Spleen (tissue), 13 donors: ENCODE measurements at places on chromosomes 4 and X.
A peak's percentile ranks its signal among the peaks of the same experiment; 100 is the strongest.

DNA sequence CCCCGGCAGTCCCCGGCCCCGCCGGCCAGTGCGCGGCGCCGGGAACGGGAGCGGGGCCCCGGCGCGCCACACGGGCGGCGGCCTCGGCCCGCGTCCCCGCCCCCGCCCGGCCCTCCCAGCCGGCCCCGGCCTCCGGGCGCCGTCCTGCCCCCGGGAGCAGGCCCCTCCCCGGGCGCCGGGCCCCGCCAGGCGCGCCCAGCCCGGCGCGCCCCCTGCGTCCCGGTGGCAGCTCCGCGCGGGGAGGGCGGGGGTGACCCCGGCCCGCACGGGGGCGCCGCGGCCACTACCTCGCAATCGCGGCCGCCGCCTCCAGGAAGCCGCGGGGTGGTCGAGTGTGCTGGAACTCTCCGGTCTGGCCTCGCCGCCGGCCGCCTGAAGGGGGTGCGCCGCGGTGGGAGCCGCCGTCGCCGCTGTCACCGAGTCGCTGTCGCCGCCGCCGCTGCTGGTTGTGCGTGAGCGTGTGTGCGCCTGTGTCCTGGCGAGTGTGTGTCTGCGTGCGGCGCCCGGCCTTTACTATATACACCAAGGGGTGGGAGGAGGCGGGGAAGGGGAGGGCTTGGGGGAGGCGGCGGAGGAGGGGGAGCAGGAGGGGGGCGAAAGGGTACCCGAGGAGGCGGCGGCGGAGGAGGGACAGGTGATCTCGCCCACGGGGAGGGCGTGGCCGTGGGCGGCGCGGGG lies at the start of gene RAI2:
TSS of gene RAI2 (minus strand) at position 488 of the 678 bp plus-strand sequence. CDS start 59,288 bp downstream, outside the sequence.
- no peak for DNase-seq

DNA sequence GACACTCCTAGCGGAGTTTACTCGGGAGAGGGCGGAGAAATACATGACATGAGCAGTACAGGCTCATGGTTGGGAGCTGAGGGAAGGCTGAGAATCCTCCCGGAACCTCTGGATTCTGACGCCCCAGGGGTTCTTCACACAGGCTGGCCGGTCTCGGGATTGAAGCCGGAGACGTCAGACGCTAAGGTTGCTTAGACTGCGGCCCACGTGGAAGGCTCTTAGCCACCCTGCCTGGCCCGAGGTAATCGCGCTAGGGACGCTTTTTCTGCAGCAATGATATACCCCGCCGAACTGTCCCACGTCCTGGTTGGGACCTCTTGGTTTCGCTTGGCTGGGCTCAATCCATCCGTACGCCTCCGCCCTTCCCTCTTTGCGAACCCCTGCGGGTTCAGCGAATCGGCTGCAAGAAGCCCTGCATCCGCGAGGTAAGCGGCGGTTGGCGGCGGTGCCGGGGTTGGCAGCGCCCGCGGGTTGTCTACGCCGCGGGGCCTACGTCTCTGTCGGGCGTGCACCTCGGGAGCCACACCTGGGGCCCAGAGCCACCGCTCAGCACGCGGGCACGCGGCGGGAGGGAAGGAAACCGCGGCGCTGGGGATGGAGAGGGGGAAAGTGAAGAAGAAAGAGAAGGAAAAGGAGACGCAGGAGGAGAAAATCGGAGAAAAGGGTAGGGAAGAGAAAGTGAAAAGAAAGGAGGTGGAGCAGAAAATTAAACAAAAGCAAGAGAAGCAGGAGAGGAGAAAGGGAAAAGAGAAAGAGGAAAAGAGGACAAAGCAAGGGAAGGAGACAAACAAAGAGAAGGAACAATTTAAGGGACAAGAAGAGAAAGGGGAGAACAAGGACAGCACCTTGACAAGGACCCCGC lies at the start of gene ARL9:
TSS of gene ARL9 (plus strand) at position 523 of the 862 bp plus-strand sequence. CDS start at position 595, 72 bp downstream.
- DNase-seq: peak; percentile 91

- DNase-seq: no peak
Observed at GRCh38 chr4:11805842-11806241, 377.1 kb upstream of the HS3ST1 start.

GRCh38 chr4:87339440-87339839 lies 16.8 kb upstream of the HSD17B13 start:
- no peak for DNase-seq

DNA sequence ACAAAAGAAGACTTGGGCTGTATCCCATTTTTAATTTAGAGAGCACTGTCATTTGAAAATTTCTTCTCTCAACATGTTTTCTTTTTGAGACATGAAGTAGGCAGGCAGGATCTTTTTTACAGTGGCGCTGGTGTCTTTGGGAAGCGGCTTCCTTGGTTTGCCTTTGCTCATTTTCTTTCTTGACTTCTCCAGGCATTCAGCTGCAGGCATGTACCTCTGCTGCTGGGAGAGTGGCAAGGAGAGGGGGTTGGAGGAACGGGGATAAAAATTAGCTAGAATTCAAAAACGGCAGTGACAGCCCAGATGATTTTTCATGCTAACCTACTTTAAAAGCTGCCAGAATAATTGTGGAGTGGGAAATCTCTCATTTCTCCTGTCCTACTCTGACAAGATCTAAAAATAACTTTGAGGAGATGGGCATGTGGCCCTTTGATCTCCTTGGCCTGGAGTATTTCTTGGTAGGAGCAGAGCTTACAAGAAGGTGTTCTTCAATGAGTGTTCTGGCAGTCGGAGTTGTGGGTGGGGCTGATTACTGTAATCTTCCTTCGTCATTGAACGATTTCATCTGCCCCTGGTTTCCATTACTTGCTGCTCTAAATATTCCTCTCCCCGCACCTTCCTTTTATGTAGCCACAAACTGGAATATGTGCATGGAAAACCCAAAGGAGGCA lies 54.8 kb downstream of the TBL1X start:
- no peak for DNase-seq

DNA sequence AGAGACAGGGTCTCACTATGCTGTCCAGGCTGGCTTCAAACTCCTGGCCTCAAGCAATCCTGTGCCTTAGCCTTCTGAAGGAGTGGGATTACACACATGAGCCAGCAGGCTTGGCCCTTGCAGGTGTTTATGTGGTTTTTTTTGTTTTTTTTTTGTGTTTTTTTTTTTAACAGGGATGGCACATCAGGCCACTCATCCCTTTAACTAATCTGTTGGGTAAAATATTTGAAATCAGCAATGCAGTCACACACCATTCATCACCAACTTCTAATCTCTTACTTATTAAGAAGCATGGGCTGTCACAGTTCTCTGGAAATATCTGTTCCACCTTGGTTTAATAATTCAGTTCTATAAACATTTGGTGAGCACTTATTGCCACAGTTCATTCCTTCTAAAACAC lies 12.3 kb downstream of the CCDC160 start:
- DNase-seq: no peak

DNA sequence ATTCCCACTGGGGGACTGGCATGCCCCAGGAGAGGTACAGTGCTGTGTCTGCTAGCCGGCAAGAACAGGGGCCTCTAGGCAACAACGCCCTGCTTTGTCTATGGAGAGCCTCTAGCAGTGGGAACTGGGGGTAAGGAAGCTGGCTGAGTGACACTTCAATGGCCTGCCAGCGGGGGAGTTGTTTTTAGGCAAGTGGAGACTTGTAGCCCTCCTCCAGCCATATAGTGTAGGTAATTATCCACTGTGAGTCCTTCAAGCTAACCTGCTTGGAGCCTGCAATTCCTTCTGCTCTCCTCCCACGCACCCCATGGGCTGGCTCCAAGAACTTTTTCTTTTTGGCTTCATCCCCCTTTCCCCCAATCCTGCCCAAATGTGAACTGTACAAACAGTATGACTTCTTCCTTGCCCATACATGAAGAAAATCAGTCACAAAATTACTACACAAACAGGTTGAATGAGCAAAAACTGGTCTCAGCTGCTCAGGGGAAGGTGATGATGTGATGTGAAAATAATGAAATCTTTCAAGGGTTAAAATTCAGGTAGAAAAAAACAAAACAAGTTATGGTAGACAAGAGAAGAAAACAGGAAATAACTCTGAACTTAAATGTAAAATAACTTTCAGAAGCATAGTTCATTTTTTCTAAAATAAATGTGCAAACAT lies 33.1 kb downstream of the LEF1 start:
- DNase-seq: no peak

DNA sequence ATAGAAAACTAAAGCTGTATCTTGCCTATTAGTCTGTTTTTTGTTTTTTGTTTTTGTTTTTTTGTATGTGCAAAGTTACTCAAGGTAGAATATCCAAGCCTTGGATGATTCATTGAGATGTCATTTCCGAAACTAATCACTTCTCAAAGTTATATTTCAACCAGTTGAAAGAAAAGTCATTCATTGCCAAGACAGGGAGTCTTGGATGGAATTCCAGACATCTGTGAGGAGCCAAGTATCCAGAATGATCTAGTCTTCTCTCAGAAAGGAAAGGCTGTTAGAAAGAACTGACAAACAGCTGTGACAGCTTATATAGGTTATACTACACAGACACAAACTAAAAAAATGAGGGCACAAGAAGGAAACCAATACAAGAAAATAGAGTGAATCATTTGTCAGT lies 141.1 kb upstream of the NDST3 start:
- no peak for DNase-seq

DNA sequence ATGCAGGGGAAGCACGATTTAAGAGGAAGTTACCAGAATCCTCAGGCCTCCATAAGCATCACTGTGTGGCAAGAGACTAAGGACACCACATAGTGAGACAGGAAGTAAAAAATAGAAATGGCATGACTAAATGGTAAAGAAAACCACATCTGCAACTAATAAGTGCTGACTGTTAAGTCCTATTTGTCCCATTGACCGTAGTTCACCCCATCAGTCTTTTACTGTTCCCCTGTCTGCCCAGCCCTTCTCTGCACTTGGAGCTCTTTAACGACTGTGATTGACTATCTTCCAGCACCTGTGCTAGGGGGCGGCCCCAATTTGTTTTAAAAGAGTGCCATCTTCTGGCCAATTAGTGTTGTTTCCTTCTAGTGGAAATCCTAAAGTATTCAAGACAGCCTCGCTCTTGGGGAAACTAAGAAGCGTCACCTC lies 94.2 kb downstream of the MAOA start:
- DNase-seq: no peak

DNA sequence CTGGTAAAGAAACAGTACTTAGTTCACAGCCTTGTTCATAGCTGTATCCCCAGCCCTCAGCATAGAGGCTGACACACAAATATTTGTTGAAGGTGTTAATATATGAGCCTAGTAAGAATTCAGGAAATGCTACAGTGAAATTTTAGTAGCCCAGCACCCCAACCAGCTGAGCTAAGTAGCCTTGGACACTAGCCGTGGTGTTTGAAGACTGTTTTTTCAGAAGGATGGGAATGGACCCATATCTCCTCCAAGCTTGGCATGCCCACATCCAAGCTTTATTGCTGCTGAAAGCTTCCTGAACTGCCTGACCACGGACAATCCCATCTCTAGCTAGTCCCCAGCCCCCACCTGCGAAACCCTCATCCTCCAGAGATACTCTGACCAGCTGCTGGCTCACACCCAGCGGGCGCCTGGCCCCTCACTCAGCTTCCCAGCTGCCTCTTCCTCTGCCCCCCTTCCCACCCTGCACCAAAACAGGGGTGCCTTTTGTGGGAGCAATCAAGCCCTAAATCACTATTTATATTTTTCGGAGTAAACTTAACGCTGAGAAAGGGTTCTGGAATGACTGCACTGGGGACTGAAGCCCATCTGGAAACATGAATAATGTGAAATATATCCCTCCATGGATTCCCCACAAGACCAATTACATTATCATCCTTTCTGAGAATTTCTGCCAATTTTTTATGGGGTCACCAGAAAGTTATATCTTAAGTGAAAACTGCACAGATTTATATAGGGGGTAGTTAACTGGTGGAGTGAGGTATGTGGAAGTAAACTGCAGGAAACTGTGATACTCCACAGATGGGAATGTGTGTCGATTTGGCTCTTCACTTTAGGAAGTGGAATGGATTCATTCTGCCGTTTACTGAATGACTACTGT lies 41.1 kb upstream of the CBR4 start:
- DNase-seq: no peak

GRCh38 chr4:155564086-155564485 lies 102.6 kb upstream of the GUCY1A1 start:
- no peak for DNase-seq

DNA sequence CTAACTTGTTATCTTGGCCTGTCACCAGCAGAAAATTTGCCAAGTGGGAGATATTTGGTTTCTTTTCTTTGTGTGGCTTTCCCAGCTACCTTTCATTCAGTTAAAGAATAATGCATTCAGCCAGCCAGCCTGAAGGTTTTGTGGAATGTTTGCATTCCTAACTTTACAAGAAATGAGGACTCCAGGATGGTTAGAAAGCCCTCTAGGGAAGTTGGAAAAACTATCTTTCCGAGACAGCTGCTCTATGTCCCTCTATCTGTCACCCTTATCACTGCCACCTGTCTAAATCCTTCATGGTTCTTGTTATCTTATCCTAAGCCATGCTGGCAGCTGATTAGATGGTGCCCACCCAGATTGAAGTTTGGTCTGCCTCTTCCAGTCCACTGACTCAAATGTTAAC lies 384.2 kb downstream of the SH3BGRL start:
- DNase-seq: no peak

- no peak for DNase-seq
Observed at GRCh38 chr4:128305942-128306341, 18.3 kb upstream of the PGRMC2 start.

DNA sequence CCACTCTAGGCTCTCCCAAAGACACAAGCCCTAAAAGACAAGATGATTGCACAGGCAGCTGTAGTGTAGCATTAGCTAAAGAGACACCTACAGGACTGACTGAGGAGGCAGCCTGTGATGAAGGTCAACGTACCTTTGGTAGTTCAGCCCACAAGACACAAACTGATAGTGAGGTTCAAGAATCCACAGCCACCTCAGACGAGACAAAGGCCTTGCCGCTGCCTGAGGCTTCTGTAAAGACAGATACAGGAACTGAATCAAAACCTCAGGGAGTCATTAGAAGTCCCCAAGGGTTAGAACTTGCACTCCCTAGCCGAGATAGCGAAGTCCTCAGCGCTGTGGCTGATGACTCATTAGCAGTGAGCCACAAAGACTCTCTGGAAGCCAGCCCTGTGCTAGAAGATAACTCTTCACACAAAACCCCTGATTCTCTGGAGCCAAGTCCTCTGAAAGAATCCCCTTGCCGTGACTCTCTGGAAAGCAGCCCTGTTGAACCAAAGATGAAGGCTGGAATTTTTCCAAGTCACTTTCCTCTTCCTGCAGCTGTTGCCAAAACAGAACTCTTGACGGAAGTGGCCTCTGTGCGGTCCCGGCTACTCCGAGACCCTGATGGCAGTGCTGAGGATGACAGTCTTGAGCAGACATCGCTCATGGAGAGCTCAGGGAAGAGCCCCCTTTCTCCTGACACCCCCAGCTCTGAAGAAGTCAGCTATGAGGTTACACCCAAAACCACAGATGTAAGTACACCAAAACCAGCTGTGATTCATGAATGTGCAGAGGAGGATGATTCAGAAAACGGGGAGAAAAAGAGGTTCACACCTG lies 306.3 kb downstream of the ANK2 start:
- DNase-seq: peak; percentile 67

DNA sequence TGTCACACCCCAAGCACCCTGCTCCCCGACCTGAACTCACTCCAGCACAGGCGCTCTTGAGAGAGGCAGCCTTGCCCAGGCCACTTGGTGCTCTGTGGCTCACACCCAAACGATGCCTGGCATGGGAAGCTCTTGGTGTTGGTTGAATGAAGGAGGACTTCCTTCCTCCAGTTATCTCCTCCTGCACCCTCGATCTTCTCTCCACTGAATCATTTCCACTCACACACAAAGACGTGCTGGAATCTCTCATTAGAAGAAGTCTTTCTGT lies 90.5 kb upstream of the TRIM2 start:
- no peak for DNase-seq
